ENCODE measurements at places on chromosomes 16 and 17.

DNA sequence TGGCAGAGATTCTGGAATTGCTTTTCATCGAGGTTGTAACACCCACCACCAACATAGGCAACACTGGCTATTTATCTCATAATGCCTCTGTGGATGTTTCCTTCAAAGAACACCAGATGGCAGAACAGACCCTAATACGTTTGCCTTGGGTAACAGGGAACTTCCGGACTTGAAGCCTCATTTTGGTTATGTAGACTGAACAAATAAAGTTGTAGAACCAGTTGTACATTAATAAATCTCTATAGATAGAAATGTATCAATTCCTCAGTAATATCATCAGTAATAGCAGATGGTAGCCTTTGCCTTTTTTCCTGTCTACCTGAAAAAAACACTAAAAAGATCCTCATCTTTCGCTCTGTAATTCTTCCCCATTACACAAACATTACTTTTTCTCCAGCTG, 25.9 kb upstream of the APOH start:
- peak; percentile 56 for DNase-seq

DNA sequence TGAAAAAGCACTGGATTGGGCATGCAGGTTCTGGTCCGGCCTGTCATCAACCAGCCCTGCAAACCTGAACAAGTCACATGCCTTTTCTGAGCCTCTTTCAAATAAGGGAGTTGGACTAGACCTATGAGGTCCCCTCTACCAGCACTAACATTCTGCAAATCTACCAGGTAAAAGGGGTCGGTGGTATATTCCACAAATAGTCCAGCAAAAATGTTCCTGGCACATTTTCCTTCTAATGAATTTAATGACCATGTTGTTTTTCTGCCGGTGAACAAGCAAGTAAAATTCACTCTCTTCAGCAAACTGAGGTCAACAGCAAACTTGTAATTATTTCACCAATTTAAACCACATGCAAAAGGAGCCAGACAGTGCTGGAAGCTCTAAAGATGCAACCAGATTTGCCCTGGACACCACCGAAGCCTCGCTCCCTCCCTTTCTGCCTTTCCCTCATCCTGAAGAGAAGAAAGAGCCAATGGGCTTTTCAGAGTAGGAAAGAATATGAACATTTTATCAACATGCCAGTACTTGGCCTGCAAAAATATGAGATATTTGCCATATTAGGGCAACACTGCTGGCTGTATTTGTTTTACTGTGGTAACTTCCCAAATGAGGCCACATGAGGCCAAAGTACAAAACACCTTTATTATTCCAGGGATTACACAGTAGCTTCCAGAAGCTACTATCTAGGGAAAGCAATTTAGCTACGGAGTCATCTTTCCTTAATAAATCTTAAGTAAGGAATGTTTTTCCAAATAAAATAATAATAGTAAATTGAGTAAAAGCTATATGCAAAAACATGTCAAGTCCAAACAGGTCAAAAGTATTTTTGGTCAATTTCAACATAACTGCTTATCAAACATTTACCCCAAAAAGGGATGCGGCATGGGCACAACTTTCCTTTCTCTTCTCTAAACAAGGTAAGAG, 45.0 kb downstream of the USP31 start:
- DNase-seq, result no peak

DNA sequence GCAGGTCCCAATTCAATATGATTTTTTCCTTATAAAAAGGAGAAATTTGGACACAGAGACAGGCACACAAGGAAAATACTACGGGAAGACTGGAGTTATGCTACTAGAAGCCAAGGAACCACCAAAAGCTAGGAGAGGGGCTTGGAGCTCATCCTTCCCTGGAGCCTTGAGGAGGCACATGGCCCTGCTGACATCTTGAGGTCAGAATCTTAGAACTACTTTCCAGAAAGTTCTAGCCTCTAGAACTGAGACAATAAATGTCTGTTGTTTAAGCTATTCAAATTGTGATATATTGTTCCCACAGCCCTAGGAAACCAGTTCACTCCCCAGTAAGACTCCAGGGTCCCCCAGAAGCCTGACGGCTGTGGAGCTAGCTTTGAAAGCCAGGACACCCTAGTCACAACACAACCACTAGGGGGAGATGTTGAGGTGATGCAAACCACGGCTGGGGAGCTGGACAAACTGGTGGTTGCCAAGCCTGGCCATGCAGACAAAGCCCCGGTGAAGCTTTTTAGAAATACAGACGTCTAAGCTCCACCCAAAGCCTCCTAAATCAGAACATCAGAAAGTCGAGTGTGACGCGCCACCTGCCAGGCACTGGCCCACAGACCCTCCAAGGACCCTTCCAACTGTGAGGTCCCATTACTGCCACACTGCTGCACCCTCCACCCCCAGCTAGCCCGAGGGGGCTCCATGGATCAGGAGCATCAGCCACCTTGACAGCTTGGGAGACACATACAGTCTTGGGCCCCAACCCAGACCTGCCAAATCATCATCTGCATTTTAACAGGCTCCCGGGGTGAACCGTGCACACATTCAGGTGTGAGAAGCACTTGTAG, 106.4 kb downstream of the SLC39A11 start:
- DNase-seq, result peak; percentile 70

DNA sequence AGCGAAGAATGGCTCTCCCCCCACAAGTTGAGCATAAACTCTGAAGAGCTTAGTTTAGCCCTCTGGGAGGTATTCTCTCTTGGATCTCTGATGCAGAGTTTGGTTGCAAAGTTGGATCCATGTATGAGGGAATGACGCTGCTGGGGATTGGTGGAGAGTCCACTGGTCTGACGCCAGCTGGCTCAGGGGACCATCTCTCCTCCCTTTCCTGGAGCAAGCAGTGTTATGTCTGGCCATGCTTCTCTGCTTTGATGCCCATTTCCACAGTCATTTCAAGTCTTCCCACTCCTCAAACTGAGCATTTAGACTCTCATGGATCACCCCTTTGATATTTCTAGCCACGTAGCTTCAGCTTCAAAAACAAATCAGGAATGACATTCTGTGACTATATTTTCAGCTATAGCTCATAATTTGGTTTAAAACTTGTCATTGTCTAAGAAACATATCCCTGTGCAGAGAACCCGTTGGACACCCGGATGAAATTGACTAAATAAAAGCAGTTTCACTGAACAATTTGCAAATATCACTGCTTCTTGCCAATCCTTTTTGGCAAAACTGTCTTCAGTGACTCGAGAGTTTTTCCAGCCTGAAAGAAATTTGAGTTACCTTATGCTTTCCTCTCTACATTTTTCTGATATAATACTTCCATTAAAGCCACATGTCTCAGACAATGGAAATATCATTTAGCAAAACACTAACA, 193.4 kb upstream of the CDH11 start:
- no peak for DNase-seq

DNA sequence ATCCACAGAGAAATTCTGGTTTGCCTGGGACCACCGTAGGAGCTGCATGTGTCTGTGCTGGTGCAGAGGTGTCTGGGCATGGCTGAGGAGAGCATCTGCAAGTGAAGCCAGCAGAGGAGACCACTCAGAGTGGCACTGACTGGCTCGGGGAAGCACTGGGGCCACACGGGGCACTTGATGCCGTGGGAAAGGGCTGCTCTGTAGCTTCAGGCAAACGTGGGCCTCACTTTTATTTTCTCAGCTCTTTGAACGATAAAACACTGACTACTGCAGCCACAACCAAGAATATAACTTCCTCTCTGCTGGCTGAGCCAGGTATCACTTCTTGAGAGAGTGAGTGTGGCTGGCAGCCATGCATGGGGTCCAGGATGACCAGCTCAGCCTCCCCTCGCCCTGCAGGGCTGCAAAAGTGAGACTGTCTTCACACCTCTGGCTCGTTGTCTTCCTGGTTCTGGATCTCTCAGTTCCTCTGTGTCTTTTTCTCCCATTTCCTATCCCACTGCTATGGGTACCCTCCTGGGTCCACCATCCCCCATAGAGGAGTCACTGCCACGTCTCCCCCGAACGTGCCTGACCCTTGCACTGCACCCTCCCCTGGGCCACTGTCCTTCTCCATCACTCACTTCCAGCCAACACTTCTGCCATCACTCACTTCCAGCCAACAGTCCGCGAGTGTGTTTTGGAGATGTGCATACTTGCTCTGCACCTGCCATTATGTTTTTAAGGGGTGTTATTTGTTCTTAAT, 201.4 kb upstream of the CHMP6 start:
- DNase-seq, result peak; percentile 46

- DNase-seq, result no peak
Observed at GRCh38 chr17:32570081-32570396, 83.2 kb downstream of the CDK5R1 start.

- no peak for DNase-seq
Observed at GRCh38 chr17:43601280-43602039, 55.3 kb upstream of the ETV4 start.

DNA sequence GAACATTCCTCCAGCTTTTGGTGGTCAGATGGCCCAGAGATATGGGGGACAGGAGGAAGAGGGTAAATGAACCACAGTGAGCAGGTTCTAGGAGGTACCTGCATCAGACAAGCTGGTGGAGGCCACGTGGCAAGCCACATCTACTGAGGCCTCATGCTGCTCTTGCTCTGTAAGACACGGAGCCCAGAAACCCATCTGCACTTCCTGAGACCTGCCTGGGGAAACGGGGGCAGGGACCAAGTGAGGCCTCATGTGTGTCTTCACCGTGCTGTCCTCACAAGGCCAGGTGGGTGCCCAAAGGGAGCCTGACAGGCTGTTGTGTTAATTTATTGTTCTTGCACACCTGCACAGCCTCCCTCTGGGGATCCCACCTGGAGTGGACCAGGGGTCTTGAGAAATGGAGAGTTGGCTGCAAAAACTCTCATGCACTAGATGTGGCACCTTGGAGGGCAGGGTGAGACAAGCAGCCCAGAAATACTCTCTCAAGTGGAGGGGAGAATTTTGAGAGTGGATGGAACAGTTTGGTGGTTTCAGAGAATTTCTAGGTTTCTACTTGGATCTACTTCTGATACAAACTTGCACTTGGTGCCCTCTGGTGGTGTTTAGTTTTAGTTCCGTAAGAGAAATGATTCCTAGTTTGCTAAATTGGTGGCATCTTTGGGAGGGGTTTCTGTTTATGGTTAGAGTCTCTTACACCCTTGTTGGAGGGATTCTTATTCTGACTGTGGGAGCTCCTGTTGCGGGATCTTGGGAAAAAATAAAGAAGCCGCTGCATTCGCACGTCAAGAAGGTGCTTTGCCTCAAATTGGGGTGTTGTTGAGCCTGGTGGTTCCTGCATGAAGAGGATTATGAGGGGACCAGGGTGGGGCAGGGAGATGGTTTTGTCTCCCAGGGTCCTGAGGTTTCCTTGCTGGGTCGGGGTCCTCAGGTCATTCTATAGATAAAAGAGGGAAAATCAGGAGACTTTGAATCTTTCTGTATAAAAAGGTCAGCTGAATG, 47.5 kb downstream of the SLC6A2 start:
- peak; percentile 15 for DNase-seq

- DNase-seq, result peak; percentile 73
Observed at GRCh38 chr16:12458591-12459358, 344.9 kb downstream of the CPPED1 start.

DNA sequence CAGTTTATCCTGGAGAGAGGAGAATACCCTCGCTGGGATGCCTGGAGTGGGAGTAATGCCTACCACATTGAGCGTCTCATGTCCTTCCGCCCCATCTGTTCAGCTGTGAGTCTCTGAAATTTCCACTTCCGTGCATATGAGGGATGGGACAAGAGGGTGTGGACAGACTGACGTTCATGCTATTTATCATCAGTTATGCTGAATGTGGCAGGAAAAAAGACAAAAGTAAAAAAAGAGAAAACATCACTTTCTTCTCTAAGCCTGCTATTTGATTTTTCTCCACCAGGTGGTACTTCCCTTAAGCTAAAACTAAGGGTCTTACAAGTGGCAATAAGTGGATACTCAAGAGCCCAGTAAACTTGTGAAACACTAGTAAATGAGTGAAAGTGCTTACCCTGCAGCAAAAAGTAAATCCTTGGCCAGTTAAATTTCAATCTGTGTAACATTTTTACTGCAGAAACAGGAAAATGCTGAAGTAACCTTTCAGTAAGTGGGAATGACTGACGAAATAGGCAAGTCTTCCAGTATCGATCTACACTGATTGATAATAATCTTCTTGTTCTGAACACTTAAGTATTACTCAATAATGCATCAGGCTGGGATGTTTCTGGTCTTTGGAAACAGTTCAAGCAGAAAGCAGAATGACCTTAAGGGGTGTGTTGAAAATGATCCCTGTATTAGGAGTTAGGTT, 5.6 kb downstream of the CRYBA1 start:
- DNase-seq, result no peak

DNA sequence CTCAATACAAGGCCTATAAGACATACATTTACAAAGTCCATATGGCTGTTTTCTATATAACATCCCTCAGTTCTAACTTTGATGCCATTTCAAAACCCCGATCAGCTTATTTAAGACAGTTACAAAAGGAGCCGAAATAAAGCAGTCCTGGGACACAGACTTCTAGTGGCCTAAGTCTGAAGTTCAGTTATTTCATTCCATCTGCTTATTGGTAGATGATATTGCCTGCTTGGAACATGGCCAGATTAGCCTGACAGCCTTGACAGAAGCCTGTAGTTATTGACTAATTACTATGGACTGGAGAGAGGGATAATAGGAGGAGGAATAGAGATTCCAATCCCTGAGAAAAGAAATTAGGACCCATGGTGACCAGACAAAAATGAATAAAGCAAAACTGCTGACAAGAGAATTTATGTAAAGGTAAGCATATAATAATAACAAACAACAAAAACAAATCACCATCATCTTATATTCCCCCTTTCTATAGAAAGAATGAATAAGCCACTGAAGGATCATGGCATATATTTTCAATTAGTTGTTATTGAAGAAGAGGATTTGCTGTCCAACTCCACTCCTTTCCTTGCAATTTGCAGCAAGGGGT, 206.3 kb upstream of the TOM1L1 start:
- no peak for DNase-seq

GRCh38 chr16:65919145-65919985, 447.1 kb upstream of the CDH5 start:
- no peak for DNase-seq

DNA sequence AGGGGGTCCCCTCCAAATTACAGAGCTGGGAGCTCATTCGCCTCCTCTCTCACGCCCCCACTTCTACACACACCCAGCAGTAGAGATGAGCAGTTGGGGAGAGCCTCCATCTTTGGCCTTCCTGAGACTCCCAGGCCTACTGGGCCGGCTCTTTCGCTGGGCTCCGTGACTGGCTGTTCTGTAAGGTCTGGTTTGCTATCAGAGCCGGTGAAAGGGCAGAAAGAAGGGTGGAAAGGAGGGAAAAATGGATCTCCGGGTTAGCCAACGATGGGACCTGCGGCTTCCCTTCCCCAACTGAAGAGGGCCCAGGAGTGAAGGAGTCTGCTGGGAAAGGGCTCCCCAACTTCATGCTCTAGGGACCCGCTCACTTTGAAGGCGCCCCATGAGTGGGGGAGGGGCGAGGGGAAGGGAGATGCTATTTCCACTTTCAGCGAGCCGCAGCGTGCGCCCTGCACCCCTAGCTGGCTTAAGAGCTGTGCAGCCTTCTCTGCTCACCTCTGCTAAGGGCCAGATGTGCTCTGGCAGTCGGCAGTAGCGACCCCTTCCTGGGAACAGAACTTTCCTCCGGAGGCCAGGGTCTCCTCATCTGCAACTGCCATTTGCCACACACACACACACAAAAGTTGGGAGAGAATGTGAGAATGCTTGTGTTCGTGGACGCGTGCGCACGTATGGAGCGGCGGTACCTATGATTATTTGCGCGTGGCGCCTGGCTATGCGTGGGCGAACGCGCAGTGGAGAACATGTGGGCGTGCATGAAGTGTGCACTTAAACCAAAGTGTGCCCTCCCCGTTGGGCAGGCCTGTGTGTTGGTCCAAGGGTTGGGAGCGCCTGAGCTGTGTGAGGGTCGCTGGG, 2.9 kb upstream of the FOXF1 start:
- DNase-seq, result no peak

All from activated naive CD4-positive, alpha-beta T cell treated with anti-CD3 and anti-CD28 coated beads for 36 hours (primary cell).